Activated B cell treated with CpG ODN at 0.5 μM for 24 hours (primary cell): ENCODE measurements at places on chromosomes 3 and 15. TPM values are rescaled to one million over a fixed set of nuclear protein-coding genes. Genes with fewer than 3 reads are reported as not detected.
A peak's percentile ranks its signal among the peaks of the same experiment; 100 is the strongest.

DNA sequence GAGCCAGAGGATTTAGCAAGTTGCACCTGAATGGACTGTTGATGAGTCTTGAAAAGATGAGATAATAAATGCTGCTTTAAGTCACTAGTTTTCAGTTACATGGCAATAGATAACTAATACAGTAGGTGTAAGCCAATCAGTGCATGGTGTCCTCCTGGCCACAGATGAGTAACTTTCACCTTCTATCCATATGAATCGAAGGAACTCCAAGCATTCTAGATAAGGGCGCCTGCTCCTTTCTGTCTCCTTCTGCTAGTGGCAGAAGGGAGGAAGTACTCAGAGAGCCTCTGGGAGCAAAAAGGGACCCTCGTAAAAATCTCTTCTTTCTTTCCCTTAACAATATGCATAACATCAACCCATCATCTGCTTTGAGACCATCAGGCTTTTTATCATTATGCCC lies 37.3 kb downstream of the TM6SF1 start:
- no peak overlapping the region for H3K4me3 ChIP-seq
- no peaks in the 10 kb centered on the region for H3K27me3 ChIP-seq
- DNase-seq = no peak
- H3K4me1 ChIP-seq = no peaks in the 10 kb centered on the region
- H3K36me3 ChIP-seq = no peaks in the 10 kb centered on the region

KIF9 gene
- 2.3 and 2.5 TPM in 2 replicates for total RNA-seq

GRCh38 chr3:30187366-30187765 lies 419.0 kb upstream of the TGFBR2 start:
- no peak overlapping the region for H3K4me3 ChIP-seq
- no peaks in the 10 kb centered on the region for H3K36me3 ChIP-seq
- no peak for DNase-seq
- H3K4me1 ChIP-seq = no peaks in the 10 kb centered on the region

- H3K36me3 ChIP-seq = no peaks in the 10 kb centered on the region
- no peaks in the 10 kb centered on the region for H3K27me3 ChIP-seq
- H3K27ac ChIP-seq = no peak overlapping the region
- H3K4me3 ChIP-seq = no peak overlapping the region
- H3K4me1 ChIP-seq = no peaks in the 10 kb centered on the region
Measured at GRCh38 chr3:60754617-60755016, 496.6 kb downstream of the FHIT start.

DNA sequence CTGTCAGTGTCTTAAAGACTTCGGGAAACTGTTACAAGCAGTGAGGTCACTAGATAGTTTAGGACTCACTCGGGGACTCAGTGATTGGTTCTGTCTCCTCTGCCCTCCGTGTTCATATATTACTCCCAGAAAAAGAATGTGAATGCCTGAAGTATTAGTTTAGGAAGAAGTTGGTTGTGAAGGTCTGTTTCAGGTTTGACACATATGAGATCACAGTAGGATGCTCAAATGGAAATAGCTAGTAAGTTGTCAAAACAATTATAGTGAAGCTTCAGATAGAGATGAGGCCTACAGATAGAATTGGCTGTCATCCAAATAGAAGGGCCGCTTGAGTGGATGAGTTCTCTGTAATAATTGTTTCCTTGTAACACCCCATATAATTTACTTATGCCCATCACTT lies 172.6 kb downstream of the PLCL2 start:
- DNase-seq = no peak
- peaks cover 65% of the 10 kb centered on the region for H3K36me3 ChIP-seq
- no peaks in the 10 kb centered on the region for H3K27me3 ChIP-seq
- no peak overlapping the region for H3K27ac ChIP-seq
- peaks cover 6% of the 10 kb centered on the region for H3K4me1 ChIP-seq

GRCh38 chr3:190094160-190094718 lies 26.5 kb downstream of the P3H2 start:
- no peaks in the 10 kb centered on the region for H3K27me3 ChIP-seq
- DNase-seq = no peak
- no peaks in the 10 kb centered on the region for H3K4me1 ChIP-seq
- H3K27ac ChIP-seq = no peak overlapping the region
- H3K36me3 ChIP-seq = no peaks in the 10 kb centered on the region
- H3K4me3 ChIP-seq = no peak overlapping the region

DNA sequence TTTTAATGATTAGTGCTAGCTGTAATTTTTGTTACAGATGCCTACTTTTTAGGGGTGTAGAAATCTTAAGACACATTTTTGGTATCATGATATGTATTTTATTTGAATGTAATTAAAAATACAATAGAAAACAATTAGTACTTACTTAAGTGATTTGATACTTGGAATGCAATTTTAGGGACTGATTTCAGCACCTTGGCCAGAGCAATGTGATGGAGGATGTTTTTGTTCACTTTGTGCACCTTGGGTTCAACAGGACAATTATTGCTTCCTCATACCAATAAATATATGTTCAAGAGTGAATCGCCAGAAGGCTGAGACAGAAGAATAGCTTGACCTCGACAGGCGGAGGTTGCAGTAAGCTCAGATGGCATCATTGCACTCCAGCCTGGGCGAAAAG lies 22.3 kb downstream of the GMNC start:
- no peak overlapping the region for H3K4me3 ChIP-seq
- H3K27me3 ChIP-seq = no peaks in the 10 kb centered on the region
- no peaks in the 10 kb centered on the region for H3K4me1 ChIP-seq
- no peak for DNase-seq
- H3K36me3 ChIP-seq = no peaks in the 10 kb centered on the region
- no peak overlapping the region for H3K27ac ChIP-seq

- H3K36me3 ChIP-seq = no peaks in the 10 kb centered on the region
- H3K27me3 ChIP-seq = no peaks in the 10 kb centered on the region
- H3K27ac ChIP-seq = no peak overlapping the region
- H3K4me3 ChIP-seq = no peak overlapping the region
Measured at GRCh38 chr3:195263193-195263924, 7.6 kb downstream of the XXYLT1 start.

DNA sequence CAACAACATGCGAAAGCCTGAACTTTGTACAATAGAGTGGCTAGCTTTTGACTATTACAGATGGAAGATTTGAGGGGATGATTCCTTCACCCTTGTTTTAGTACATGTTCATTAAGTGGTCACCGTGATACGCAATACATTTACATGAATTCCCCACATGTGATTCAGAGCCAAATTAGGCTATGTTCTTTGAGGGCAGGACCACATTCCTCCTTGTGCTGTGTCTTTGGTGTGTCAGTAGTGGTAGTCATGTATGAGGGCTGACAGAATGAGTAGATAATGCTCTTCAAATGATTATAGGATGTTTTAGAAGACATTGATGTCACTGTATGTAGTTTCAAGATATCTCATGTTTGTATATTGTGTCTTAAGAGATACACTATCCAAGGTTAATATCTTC lies 12.1 kb downstream of the PTPRG start:
- H3K4me3 ChIP-seq = no peak overlapping the region
- DNase-seq = no peak
- no peaks in the 10 kb centered on the region for H3K4me1 ChIP-seq
- no peaks in the 10 kb centered on the region for H3K36me3 ChIP-seq

AMIGO3 gene
- not detected in 2 replicates for total RNA-seq

DNA sequence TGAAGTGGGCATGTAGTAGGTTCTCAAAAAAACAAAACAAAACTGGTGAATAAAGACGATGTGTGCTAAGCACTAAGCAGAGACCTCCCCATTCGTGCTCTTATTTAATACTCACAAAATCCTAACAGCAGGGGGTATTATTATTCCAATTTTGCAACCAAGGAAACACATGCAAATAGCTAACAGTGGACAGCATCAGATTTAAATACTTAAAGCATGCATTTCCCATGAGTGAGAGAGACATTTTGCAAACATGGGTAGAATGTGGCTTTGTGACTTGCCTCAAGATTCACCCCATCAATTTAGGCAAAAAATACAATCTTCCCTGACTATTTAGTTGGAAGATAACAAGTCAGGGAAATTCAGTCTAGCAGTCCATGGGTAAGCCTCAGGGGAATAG lies 946.2 kb upstream of the CFAP20DC start:
- no peak overlapping the region for H3K27ac ChIP-seq
- H3K27me3 ChIP-seq = peaks cover 4% of the 10 kb centered on the region
- no peaks in the 10 kb centered on the region for H3K4me1 ChIP-seq
- no peak overlapping the region for H3K4me3 ChIP-seq
- H3K36me3 ChIP-seq = no peaks in the 10 kb centered on the region

SST gene
- total RNA-seq = not detected in 2 replicates

- DNase-seq = no peak
- peak overlapping the region; percentile 60 for H3K27ac ChIP-seq
- H3K36me3 ChIP-seq = no peaks in the 10 kb centered on the region
- peaks cover 47% of the 10 kb centered on the region for H3K4me1 ChIP-seq
- H3K4me3 ChIP-seq = peak overlapping the region; percentile 44
Measured at GRCh38 chr3:10437272-10437994, 68.0 kb downstream of the ATP2B2 start.

DNA sequence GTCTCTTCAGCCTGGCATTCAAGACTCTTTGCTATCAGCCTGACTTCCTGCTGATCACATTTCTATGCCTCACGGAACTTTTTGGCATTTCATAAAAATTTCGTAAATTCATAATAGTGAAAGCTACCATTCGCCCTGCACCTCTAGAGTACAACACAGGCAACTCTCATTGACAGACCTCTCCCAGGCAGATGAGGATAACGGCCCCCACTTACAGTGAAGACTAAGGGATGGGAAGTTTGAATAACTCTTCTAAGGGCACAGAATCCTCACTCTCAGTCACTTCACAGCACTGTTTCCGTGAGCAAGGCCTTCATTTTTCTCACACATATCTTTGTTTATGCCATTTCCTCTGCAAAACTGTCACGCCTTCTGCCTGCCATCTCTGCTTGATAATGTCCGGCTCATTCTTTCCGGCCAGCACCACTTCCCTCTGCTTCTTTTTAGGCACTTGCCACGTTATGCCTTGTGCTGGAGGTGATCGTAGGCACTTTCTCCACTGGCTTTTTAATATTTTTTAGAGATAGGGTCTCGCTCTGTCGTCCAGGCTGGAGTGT lies 224.1 kb upstream of the HES1 start:
- H3K4me1 ChIP-seq = no peaks in the 10 kb centered on the region
- H3K27me3 ChIP-seq = no peaks in the 10 kb centered on the region
- H3K4me3 ChIP-seq = no peak overlapping the region
- no peaks in the 10 kb centered on the region for H3K36me3 ChIP-seq

ANKUB1 gene
- not detected in 2 replicates for total RNA-seq

DNA sequence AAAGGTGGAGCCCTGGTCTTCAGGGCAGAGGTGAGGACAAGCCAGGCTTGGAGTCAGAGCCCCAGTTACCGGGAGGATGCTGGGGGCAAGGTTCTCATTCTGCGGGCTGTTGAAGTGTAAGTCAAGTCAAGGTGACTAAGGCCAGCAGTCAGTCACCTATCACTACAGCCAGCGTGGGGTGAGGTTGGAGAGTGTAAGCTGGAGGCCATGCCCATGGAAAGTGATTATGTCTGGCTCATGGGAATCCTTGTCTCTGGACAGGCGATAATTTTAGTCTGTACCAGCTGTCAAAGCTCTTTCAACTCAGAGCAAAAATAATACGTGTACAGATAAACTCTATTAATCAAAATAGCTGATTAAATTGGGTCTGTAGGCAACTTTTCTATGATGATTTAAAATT lies 143.1 kb downstream of the NR2F2 start:
- no peaks in the 10 kb centered on the region for H3K27me3 ChIP-seq
- no peak for DNase-seq
- H3K36me3 ChIP-seq = no peaks in the 10 kb centered on the region
- H3K27ac ChIP-seq = no peak overlapping the region

- no peaks in the 10 kb centered on the region for H3K36me3 ChIP-seq
- H3K4me3 ChIP-seq = no peak overlapping the region
- DNase-seq = no peak
- peaks cover 12% of the 10 kb centered on the region for H3K27me3 ChIP-seq
Measured at GRCh38 chr3:98333989-98334606, 19.6 kb upstream of the OR5K4 start.

- no peaks in the 10 kb centered on the region for H3K4me1 ChIP-seq
- no peak overlapping the region for H3K4me3 ChIP-seq
- H3K36me3 ChIP-seq = no peaks in the 10 kb centered on the region
- H3K27me3 ChIP-seq = no peaks in the 10 kb centered on the region
- no peak overlapping the region for H3K27ac ChIP-seq
Measured at GRCh38 chr3:76024640-76025039, 239.3 kb upstream of the ZNF717 start.

DNA sequence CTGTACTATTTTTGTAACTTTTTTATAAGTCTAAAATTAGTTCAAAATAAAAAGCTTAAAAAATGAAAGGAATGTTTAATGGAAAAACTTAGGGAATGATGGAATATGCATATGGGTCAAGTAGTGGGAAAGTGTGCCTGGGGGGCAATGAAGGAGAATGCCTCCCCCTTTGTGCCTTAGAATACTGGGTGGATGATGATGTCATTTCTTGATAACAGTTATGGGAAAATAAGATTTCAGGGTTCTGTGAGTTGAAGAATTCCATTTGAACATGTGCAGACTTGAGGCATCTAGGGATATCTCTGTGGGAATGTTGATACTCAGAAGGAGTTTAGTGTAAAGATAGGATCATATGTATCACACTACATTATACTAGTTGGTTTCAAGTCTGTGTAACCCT lies 13.8 kb downstream of the WDR93 start:
- no peak for DNase-seq
- no peaks in the 10 kb centered on the region for H3K4me1 ChIP-seq
- no peaks in the 10 kb centered on the region for H3K36me3 ChIP-seq
- H3K27ac ChIP-seq = no peak overlapping the region
- no peak overlapping the region for H3K4me3 ChIP-seq
- peaks cover 30% of the 10 kb centered on the region for H3K27me3 ChIP-seq

DNA sequence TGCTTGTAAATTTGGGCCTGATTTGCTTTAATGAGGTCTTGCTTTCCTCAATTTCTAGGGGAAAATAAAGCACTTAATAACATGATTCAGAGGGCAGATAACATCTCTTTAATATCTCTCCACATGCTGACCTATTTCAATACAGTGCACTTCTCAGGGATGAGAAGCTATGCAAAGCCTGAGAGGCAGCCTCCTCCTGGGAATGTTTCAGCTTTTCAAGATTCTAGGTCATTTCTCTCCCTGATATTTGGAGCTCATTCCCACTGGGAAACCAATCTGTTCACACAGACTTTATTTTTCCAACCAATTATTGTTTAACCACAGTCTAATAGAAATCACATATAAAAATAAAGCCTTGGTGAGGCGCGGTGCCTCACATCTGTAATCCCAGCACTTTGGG lies 67.0 kb upstream of the LSAMP start:
- no peaks in the 10 kb centered on the region for H3K4me1 ChIP-seq
- H3K27ac ChIP-seq = no peak overlapping the region
- no peaks in the 10 kb centered on the region for H3K27me3 ChIP-seq

B3GALNT1 gene
- total RNA-seq = 4.6 and 8.5 TPM in 2 replicates
